ENCODE measurements at places on chromosomes 5 and 9.

GRCh38 chr5:96687812-96688453 is 25.8 kb downstream of the CAST start:
- DNase-seq, result no peak

GRCh38 chr5:42015681-42016080 is 90.6 kb downstream of the FBXO4 start:
- no peak for DNase-seq

DNA sequence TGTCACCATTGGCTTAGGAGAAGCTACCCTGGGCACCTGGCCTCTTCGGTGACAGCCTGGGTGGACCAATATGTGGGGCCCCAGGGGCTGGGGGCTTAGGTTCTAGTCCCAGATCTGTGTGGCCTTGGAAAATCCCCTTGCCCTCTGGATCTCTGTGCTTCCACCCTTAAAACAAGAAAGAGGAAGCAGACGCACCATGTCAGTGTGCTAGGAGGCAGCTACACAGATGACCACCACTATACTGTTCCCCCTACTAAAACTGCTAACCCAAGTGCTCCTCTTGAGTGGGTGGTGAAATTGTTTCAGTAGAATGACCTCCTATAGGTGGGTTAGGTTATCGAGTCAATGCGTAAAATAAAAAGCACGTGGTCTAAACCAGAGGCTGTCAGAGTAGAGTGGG is 31.0 kb downstream of the AFAP1L1 start:
- DNase-seq, result no peak

- DNase-seq, result no peak
These were observed 307.1 kb downstream of the TLE1 start for GRCh38 chr9:81382281-81382680.

DNA sequence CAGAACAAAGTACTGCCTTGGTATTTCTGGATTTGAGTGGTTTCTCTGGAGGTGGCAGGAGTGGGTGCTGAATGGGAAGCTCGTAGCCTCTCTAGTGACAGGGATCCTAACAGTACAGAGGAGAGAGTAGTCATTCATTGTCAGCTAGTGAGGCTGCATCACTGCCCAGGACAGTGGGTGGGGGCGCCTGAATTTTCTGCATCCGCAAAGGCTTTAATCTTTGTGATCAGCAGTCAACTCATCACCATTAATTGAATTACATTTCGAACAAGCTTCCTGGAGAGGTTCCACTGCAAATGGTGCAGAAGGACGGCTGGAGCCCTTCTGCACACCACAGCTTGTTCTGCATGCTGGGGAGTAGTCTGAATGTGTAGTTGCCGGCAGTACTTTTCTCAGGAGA is 77.5 kb downstream of the HSPA4 start:
- no peak for DNase-seq

GRCh38 chr9:106587042-106587441 is 275.9 kb upstream of the ZNF462 start:
- no peak for DNase-seq

GRCh38 chr5:176675676-176676360 is 28.5 kb downstream of the TSPAN17 start:
- DNase-seq, result no peak

DNA sequence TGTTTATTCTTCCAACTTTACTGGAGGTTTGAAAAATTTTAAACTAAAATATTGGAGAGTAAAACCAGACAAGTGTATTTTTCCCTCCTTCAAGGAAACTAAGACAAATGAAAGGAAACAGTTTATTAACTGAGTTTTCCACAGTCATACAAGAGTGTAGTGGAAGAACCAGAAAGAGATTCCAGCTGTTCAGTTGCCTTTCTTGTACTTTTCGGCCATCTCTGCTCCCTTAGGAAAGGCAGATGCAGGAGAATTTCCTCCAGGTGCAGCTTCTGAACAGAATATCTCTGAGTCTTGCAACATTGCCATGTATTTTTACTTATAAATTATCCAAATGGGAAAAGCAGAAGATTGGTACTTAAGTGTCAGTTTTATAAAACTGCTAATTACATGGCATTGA is 217.1 kb downstream of the MAST4 start:
- no peak for DNase-seq

DNA sequence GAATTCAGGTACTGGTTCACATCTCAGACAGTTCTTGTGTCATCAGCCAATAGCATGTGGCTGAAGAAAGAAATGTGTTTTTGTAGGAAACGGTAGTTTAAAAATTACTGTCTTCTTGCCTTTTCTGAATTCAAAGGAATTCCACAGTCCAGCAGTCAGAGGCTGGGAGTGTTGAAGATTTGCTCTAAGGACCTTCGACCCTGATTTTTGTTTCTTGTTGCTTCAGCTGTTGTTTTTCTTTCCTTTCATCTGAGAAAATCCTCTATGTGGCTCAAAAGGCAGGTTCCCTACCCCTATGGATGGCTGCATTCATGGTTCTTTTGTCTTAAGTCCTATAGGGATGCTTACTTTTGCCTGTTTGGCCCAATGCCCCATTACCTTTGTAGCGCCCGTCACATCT is 304.9 kb downstream of the TMEM167A start:
- no peak for DNase-seq

- DNase-seq, result no peak
These were observed 17.6 kb downstream of the FAM169A start for GRCh38 chr5:74848553-74849025.

DNA sequence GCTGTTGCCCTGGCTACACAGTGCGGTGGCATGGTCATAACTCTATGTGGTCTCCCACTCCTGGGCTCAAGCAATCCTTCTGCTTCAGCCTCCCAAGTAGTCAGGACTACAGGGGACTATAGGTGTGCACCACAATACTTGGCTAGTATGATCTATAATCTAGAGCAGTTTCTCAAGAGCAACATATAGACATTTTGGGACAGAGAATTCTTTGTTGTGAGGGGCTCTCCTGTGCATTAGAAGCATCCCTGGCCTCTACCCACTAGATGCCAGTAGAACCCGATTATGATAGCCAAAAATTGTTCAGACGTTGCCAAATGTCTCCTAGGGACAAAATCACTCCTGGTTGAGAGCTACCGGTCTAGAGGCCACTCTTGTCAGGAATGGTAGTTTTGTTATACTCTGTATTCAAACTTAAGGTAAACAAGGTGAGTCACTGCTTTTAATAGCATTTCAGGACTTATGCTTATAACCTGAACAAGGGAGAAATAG is 7.2 kb downstream of the ANKHD1 start:
- no peak for DNase-seq

DNA sequence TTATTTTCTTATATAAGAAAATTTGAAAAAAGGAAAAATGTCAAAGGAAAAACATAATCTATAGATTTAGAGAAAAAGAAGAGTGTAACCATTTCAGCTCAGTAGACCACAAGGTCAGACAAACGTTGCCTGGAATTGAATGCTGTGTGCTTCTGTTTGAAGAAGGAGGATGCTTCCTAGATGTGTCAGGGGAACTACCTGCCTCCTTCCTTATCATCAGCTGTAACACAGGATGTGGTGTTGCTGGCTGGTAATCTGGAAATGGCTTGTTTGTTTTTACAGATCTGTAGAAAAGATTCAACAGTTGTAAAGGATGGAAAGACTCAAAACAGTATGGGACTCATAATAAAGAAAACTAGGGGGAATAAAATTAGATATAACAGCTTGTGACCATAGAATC is 160.7 kb upstream of the MEF2C start:
- no peak for DNase-seq

DNA sequence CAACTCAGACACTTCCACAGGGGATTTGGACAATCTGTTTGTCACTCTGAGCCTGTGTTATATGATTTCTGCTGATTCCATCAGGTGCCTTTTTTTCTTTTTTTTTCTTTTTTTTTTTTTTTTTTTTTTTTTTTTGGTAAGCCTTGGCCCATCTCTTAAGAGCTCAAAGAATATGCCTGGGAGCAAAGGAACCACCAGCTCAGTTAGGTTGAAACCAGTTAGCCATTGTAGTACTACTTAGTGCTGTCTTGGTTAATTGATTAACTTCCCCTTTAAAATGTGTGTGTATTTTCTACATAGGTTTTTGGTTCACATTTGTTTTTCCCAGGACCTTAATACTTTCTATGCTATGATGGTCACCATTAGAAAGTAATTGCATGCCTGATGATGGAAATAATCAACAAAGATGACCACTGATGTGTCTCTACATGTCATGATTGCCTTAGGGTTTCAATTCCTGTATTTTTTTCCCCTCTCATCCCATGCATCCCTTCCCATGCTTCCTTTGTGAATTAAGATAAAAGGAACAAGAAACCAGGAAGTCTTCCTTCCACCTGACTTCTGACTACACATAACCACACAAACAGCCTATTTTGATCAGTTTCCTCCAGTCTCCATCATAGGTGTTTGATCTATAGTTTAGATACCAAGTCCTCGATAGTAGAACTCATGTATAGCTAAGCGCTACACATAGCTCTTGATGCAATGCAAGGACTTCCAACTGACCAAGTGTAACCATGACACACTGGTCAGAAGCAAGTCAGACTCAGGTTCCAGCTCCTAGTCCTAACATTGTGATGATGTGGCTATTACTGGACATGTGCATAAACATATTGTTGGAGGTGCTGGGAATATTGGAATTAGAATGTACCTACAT is 306.1 kb downstream of the EFNA5 start:
- DNase-seq, result no peak

DNA sequence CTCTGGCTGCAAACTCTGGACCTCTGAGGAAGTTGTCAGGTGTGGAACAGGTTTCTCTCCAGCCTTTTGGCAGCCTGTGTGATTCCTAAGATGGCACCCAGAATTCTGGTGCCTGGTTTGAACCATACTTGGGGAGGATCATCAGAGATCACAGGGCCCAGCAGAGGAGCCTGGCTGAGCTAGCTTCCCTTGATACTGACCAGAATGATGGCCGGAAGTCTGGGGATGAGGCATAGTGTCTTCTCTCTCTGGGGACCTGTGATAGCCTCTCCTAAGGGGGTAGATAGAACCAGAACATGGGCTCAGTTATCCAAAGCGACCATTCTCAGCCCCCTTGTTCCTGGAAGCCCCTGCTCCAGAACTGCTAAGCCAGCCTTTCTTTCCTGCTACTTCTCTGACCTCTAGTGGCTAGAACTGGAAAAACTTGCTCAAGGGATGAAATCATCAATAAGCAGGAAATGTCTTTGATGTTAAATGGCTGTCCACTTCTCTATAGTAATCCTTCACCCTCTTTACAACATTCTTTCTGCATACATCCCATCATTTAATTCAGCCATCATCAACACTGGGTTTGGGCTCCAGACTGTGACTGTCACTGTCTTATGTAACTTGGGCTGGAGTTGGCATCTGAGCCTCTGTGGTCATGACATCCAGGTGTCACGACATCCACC is 55.1 kb downstream of the C9orf152 start:
- peak; percentile 32 for DNase-seq

DNA sequence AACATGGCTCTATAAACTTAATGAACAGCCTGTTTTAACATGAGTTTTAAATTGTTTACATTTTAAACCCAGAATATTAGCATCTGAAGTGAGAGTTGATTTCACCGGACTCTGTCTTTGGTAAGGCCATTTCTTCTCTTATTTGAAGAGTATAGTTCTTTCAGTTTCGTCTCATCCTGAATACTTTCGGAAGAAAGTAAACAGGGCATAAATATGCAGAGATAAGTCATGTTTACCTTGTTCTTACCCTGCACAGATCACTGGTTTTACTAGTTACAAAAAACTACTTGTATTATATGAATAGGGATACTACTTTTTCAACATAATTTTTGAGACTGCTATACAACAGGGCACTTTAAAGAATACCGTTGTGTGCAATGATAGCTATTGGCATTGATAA is 656.3 kb upstream of the ZNF608 start:
- no peak for DNase-seq
